Esophagus muscularis mucosa (tissue), 4 donors: ENCODE measurements at places on chromosomes 1 and 21. TPM values are rescaled to one million over a fixed set of nuclear protein-coding genes. Genes with fewer than 3 reads are reported as not detected.

The LCA5L gene
- total RNA-seq: 2.4 TPM

The MCOLN3 gene
- total RNA-seq: 0.69 TPM

DNA sequence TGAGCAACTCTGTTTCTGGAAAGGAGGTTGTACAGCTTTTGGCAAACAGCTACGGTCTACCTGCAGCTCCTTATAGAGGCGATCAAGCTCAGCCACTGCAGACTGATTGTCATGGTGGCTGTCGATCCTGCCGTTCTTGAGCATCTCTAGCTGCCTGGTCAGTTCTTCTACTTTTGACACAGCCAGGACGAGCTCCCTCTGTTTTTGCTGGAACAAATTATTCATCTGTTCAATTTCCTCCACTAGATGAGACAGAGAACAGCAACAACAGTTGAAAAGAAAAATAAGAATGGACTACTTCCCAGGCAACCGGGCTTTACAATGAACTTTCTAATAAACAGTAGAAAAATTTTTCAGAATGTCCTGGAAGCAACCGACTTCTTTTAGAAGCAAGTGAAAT lies 42.5 kb downstream of the TP53BP2 start:
- H3K4me1 ChIP-seq: no peaks in the 10 kb centered on the region
- H3K4me3 ChIP-seq: no peak overlapping the region
- no peak for DNase-seq
- no peaks in the 10 kb centered on the region for H3K27me3 ChIP-seq
- H3K36me3 ChIP-seq: peaks cover 77% of the 10 kb centered on the region

The ZNF683 gene
- total RNA-seq: not detected

DNA sequence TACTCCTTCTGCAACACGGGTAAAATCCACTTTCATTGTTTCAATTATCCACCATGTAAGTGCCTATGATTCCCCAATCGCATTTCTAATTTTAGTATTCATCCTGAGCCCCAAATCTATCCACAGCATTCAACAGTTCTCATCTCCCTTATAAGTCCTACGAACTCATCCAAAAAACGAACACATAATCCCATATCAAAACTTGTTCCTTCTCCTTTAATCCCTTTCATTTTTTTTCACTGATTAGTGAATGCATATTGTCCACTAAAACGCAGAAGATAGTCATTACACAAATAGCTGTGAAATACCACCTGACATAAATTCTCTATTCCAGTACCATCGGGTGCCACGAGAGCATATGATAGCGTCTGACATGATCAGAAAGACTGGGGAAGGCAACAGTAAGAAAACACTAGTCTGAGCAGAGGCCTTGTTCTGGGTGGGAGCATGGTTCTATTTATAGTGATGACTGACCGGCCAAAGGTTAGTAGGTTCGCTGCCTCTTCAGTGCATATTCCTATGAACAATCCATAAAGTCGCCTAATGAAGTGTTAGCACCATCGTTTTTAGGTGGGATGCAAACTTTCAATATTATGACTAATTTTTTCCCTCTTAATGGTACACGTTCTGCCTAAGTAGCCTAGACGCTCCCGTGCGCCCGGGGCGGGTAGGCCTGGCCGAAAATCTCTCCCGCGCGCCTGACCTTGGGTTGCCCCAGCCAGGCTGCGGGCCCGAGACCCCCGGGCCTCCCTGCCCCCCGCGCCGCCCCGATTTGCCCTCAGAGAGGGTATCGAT lies 648 bp downstream of the ATP5PF start:
- H3K27ac ChIP-seq: peak overlapping the region; percentile 96
- H3K4me3 ChIP-seq: peak overlapping the region; percentile 97
- peaks cover 65% of the 10 kb centered on the region for H3K4me1 ChIP-seq
- H3K36me3 ChIP-seq: peaks cover 2% of the 10 kb centered on the region
- no peaks in the 10 kb centered on the region for H3K27me3 ChIP-seq

The RAB13 gene
- 44.5 TPM for total RNA-seq

GRCh38 chr1:78541479-78541878 lies 50.7 kb downstream of the PTGFR start:
- H3K4me1 ChIP-seq: no peaks in the 10 kb centered on the region
- no peak for DNase-seq
- H3K27ac ChIP-seq: no peak overlapping the region
- no peaks in the 10 kb centered on the region for H3K36me3 ChIP-seq
- H3K27me3 ChIP-seq: no peaks in the 10 kb centered on the region

DNA sequence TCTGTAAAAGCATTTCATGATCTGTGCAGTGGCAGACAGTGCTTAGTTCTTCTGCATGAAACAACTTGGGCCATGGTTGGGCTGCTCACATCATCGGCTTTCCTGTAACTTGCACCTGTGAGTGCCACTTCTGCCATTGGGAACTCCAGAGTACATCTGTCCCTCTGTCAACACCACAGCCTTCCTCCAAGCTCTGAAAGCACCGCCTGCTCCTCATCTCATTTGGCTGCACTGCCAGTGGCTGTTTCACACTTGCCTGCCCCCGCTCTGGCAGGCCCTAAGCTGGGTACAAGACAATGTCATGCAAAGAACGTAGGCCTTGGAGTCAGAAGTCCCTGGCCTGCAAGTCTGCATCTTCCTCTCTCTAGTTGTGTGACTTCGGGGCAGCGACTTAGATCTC lies 46.4 kb downstream of the DDX20 start:
- no peak for DNase-seq
- no peaks in the 10 kb centered on the region for H3K4me1 ChIP-seq
- no peak overlapping the region for H3K4me3 ChIP-seq
- no peaks in the 10 kb centered on the region for H3K27me3 ChIP-seq
- no peaks in the 10 kb centered on the region for H3K36me3 ChIP-seq
- no peak overlapping the region for H3K27ac ChIP-seq

GRCh38 chr1:207396168-207396746 lies 57.9 kb upstream of the CR2 start:
- H3K27ac ChIP-seq: no peak overlapping the region
- H3K4me3 ChIP-seq: no peak overlapping the region
- no peaks in the 10 kb centered on the region for H3K36me3 ChIP-seq

- no peak overlapping the region for H3K27ac ChIP-seq
- H3K27me3 ChIP-seq: no peaks in the 10 kb centered on the region
- no peak for DNase-seq
- H3K4me3 ChIP-seq: peak overlapping the region; percentile 45
- H3K4me1 ChIP-seq: peaks cover 12% of the 10 kb centered on the region
These were observed 333.9 kb downstream of the SRGAP2C start for GRCh38 chr1:121518726-121519041.

- peaks cover 21% of the 10 kb centered on the region for H3K36me3 ChIP-seq
- DNase-seq: no peak
- peak overlapping the region; percentile 74 for H3K4me3 ChIP-seq
These were observed 989 bp upstream of the ETV3 start for GRCh38 chr1:157139052-157139715.

GRCh38 chr1:10599194-10599861 lies 124.6 kb downstream of the PEX14 start:
- H3K4me3 ChIP-seq: no peak overlapping the region
- no peak overlapping the region for H3K27ac ChIP-seq
- no peaks in the 10 kb centered on the region for H3K36me3 ChIP-seq
- no peaks in the 10 kb centered on the region for H3K27me3 ChIP-seq
- DNase-seq: no peak

The FOXD2 gene
- 0.57 TPM for total RNA-seq

DNA sequence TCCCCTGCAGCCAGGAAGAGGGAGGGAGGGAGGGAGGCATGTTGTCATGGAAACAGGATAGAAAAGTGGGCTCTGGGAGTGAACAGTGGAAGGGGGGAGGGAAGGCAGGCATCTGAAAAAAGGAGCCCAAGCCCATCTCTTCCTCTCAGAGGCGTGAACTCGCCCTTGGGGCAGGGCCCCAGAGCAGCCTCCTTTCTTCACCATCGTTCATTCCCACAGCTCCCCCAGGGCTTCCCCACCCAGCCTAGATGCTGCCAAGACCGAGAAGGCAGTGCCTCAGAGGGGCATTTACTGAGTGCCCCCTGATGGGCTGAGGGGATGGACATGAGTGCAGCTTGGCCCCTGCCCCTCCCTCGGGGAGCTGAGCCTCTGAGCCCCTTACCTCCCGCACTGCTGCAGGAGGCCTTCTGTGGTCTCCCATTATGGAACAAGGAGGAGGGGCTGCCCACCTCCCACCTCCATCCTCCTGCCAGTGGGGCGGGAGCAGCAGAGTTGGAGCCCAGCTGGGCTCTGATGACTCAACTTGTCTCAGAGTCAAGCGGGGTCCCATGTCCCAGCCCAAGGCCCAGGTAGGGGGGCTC lies 39.1 kb upstream of the KIF21B start:
- H3K27ac ChIP-seq: no peak overlapping the region
- no peaks in the 10 kb centered on the region for H3K27me3 ChIP-seq
- no peak overlapping the region for H3K4me3 ChIP-seq
- peaks cover 11% of the 10 kb centered on the region for H3K4me1 ChIP-seq
- no peak for DNase-seq

The USP25 gene
- 54.4 TPM for total RNA-seq

- no peak for DNase-seq
- peaks cover 6% of the 10 kb centered on the region for H3K36me3 ChIP-seq
- no peak overlapping the region for H3K27ac ChIP-seq
- H3K4me3 ChIP-seq: no peak overlapping the region
- H3K4me1 ChIP-seq: peaks cover 8% of the 10 kb centered on the region
These were observed 5.0 kb downstream of the KDM5B start for GRCh38 chr1:202802998-202803932.

GRCh38 chr1:117001254-117001927 lies at the start of gene CD101:
Gene CD101, plus strand, starts transcription at chr1:117001760. Its CDS starts 58 bp downstream, at chr1:117001818.
- no peak within 1 kb of the TSS for H3K27ac ChIP-seq
- no peaks in the 10 kb centered on the region for H3K27me3 ChIP-seq
- H3K4me1 ChIP-seq: no peaks in the 10 kb centered on the region
- DNase-seq: no peak
- H3K36me3 ChIP-seq: no peaks in the 10 kb centered on the region

- no peaks in the 10 kb centered on the region for H3K27me3 ChIP-seq
- H3K27ac ChIP-seq: peak overlapping the region; percentile 98
- no peak for DNase-seq
- H3K4me1 ChIP-seq: peaks cover 8% of the 10 kb centered on the region
- peak overlapping the region; percentile 92 for H3K4me3 ChIP-seq
These were observed 1.6 kb upstream of the LAMC1 start for GRCh38 chr1:183021405-183022201.

- no peaks in the 10 kb centered on the region for H3K27me3 ChIP-seq
- no peak overlapping the region for H3K4me3 ChIP-seq
- H3K27ac ChIP-seq: no peak overlapping the region
- no peaks in the 10 kb centered on the region for H3K36me3 ChIP-seq
- DNase-seq: no peak
These were observed 93.8 kb downstream of the DNM3 start for GRCh38 chr1:171935086-171935485.

The PTGS2 gene
- 2.7 TPM for total RNA-seq

DNA sequence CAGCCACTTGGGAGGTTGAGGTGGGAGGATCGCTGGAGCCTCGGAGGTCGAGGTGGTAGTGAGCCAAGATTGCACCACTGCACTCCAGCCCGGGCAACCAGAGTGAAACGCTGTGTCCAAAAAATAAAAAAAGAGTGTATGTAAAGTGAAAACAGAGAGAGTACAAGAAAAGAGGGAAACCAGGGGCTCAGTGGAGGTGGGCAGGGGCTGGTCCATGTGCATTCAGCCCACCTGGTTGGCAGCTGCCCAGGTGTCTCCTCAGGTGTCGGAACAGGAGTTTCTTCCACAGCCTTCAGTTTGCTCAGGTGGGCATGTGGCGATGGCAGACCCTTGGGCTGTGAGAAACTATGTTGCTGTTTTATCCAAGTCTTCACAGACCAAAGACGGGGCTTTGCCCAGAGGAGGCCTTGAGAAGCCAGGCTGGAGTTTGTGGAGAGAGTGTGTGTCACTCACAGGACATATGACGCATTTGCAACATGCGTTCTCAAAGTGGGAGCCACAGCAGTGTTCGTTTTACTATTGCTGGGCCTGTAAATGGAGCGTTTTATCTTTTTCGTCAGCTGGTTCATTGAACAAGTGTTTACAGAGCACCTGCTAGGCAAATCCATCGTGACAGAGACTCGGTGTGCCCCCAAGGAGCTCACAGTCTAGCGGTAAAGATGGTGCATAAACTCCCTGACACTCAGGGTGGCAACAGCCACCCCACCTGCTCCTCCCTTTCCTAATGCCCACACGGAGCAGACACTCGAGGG lies 22.4 kb upstream of the SAMD11 start:
- H3K27me3 ChIP-seq: no peaks in the 10 kb centered on the region
- no peak overlapping the region for H3K4me3 ChIP-seq
- H3K4me1 ChIP-seq: peaks cover 25% of the 10 kb centered on the region
- no peak overlapping the region for H3K27ac ChIP-seq

The CTH gene
- 1.1 TPM for total RNA-seq

The FAM72D gene
- total RNA-seq: 0.42 TPM

The TFF2 gene
- not detected for total RNA-seq

The CFHR5 gene
- not detected for total RNA-seq

DNA sequence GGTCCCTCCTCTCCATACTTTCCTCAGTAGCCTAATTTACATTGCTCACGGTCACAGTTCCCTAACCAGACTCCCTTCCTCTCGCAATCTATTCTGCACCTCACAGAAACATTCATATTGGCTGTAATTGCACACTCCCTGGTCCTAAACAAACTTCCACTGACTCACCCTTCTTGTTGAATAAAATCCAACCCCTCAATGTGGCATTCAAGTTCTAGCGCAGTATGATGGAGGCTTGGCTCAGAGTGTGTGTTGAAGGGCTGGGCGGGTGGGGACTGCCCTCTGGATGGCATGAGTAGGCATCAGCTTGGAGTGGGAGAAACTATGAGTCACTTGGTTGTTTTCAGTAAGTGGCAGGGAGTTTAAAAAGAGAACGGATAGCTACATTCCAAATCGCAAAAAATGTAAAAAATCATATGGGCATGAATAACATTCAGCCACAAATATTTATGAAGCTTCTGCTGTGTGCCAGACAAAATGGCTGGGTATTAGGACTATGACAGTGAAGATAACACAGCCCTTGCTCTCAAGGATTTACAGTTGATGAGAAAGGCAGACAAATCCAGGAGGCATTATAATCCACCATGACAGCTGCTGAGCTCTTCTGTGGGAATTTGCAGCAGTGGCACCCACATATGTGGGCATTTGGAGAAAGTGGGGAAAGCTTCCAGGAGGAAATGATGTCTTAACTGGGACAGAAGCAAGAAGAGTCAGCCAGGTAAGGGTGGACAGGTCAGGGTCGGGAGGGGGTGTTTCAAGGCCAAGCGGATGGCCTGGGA lies 42.2 kb upstream of the LYST start:
- peaks cover 27% of the 10 kb centered on the region for H3K4me1 ChIP-seq
- no peaks in the 10 kb centered on the region for H3K36me3 ChIP-seq
- DNase-seq: no peak
- peak overlapping the region; percentile 72 for H3K27ac ChIP-seq
- H3K4me3 ChIP-seq: peak overlapping the region; percentile 12

DNA sequence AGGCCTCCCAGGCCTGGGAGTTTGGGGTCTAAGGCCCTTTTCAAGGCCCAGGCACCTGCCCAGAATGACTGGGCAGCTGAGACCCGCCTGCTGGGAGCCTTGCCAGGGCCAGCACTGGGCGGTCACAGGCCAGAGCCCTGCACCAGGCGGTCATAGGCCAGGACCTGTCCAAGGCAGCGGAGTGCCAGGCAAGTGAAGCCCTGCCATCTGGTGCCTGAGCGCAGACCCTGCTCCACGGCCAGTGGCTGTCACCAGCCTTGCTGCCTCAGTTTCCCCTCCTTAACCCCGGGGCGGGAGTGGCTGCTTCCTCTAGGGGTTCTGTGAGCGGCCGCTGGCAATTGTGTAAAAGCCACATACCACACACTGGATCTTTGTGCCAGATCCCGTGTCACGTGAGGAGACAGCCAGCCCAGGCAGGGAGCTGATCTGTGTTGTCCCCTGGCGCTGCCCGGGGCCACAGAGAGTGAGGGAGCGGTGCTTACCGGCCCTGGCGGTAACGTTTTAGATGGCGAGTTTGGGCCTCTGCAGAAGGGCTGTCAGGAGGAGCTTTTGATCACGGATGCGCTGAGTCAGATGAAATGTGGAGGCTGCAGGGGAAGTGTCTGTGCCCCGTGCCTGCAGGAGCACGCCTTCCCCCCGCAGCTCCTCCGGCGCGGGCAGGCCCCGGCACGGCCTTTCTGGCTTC lies 4.6 kb downstream of the COL18A1 start:
- no peak for DNase-seq
- H3K4me3 ChIP-seq: no peak overlapping the region
- no peaks in the 10 kb centered on the region for H3K27me3 ChIP-seq
- peak overlapping the region; percentile 52 for H3K27ac ChIP-seq
- H3K36me3 ChIP-seq: no peaks in the 10 kb centered on the region
